ENCODE measurements at places on chromosomes 3 and 15.

DNA sequence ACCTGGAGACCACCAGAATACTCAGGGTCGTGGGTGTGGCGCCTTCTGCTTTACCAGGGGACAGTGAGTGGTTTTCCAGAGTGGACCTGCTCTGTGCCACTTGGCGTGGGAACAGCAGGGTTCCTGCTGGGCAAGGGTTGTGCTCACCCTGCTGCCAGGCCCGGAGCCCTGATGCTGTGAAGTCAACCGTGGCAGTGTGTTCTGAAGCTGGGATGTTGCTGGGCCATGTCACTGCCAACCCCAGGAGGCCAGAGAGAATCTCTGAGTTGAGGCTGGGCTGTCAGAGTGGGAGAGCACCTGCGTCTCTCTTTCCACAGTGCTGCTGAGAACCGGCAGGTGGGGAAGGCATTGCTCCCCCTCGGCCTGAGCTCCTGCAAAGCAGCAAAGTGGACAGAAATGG is 48.7 kb downstream of the FBLN2 start:
- no peak for DNase-seq

DNA sequence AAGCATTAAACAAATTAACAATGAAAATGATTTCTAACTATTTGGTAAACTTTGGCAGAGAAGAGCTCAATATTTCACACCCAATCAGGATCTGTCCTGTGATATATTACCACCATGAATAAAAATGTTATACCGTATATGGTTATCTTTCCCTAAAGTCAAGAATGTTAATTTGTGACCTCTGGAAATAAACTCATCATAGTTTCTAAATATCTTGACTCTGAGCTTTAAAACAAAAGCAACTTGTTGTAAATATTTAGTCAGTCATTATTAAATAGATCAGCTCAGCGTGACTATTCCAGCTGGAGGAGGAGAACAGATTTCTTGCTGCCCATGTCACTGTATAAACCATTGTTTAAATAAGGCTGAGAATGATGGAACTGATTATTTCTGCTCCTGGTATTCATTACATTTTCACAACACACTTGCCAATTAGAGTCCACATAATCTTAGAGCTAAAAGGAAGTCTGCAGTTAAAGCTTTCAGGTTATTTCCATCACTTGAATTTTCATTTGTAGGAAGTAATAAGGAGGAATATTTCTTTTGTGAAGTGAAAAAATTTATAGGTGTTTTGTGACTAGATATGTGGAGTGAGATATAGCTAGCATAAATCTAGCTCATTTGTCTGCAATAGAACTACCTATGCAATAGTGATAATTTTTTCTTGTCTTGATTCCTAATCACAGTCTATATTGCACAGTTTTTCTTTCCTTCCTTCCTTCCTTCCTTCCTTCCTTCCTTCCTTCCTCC is 106.5 kb upstream of the P2RY1 start:
- DNase-seq, result no peak

DNA sequence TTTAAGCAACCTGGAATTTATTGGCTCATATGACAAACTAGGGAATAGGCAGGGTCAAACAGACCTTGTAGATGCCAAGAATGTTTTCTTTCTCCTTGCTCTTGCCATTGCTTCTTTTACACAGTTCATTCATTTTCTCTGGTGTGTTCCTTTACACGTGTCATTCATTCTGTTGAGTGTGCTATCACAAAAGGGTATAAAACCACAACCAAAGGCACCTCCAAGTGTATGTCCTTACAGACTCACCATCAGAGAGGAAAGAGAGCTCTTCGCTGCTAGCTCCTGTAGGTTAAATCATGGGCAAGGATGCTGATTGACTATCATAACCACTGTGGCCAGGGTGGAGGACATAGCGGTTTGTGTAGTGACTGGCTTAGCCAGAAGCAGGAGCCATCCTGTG is 19.2 kb upstream of the FRMD4B start:
- no peak for DNase-seq

- DNase-seq, result no peak
Observed at GRCh38 chr15:69072906-69073305, 58.4 kb downstream of the NOX5 start.

GRCh38 chr15:36643551-36643950 is 64.1 kb downstream of the CDIN1 start:
- no peak for DNase-seq

DNA sequence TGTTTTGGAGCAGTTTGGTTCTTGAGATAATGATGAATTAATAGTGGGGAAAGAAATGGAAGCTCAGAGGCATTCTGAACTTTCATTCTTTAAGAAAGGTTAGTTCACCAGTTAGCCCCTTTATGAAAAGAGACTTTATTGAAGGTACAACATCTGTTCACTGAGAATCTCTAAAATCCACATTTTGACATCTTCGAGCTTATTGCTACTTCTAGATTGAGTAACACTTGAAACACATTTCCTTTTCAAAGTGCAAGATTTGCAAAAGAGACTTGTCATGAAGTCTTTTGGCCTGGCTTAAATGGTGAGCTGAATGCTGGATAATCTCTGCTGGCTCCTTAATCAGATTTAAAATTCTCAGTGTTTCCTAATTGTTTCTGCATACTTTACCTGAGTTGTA is 42.3 kb downstream of the RAB8B start:
- DNase-seq, result no peak

DNA sequence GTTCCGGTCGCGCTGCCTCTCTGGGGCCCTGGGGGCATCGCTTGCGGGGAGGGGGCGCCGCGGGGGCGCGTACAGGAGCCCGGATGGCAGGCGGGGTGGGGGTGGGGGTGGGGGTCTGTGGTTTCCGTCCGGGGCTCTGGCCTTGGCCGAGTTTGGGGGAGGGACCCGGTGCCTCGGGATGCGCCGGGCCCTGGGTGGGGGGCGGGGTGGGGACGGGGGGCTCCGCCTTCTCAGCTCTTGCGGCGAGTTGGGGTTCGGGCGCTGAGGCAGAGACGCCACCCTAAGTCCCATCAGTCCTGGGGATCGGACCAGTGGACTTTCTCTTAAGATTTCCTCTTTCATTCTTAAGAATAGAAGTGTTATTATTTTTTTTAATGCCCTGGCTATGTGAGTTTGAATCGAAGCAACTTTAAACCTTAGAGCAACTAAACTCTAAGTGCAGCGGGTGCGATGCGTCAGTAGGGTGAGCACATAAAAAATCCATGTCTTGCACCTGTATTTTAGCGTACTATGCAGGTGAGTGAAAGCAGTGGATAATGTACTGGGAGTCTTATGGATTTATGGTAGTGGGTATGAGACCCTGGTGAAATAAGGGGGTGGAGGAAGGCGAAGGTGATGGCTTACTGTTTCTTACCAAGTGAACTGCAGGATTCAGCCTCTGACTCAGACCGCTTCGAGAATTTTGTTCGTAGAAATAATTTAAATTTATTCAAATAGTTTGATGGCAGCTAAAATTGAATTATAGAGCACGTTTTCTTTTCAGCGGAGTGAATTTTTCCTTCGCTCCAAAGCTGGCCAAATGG is 762 bp downstream of the CTNNB1 start:
- DNase-seq, result peak; percentile 24

DNA sequence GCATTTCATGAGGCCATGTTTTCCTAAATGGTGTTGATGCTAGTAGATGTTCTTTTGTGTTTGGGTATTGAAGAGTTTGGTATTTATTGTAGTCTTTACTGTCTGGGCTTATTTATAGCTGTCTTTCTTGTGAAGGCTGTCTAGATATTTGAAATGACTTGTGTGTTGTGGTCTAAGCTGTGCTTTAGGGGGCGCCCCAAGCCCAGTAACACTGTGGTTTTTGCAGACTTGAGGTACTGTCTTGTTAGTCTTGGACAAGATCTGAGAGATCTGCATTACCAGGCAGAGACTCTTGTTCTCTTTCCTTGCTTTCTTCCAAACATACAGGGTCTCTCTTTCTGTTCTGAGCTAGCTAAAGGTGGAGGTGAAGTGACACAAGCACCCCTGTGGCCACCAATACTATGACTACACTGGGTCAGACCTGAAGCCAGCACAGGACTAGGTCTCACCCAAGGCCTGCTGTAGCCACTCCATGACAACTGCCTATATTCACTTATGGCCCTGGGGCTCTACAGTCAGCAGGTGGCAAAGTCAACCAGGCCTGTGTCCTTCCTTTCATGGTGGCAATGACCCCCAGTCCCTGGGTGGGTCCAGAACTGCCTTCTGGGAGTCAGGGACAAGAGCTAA is 152.1 kb upstream of the TBC1D5 start:
- DNase-seq, result peak; percentile 6

DNA sequence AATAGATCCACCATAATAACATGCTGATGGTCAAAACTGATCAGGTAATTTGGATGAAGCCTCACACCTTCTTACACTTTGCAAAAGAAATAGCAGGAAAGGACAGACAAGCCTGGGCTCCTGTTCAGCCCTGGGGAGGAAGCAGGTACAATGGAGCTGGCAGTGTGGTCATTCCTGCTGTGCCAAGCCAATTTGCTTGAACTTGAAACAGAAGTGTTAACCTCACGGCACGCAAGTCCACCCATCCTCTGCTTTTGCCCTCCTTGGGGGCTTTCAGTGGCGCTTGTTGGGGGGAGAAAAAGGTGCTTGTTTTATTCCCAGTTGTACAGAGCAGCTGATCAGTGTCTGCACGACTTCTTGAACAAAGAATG is 36.8 kb upstream of the RFTN1 start:
- DNase-seq, result no peak

GRCh38 chr3:11377719-11378118 is 105.5 kb downstream of the ATG7 start:
- DNase-seq, result no peak

DNA sequence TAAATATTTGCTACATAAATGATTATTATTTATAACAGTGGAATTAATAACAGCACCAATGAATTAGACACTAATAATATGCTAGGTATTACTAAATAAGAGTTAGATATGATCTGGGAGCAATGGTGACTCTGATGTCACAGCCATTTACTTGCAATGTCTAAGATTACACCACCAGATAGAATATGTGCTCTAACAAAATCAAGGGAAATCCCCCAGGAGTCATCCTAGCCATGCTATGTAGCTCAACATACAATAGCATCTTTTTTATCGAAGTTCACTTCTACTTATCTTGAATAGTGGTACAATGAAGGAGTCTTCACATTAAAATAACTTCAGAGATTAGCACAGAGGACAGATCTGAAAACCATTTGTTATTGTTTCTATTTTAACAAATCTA is 154.0 kb downstream of the FMN1 start:
- no peak for DNase-seq

DNA sequence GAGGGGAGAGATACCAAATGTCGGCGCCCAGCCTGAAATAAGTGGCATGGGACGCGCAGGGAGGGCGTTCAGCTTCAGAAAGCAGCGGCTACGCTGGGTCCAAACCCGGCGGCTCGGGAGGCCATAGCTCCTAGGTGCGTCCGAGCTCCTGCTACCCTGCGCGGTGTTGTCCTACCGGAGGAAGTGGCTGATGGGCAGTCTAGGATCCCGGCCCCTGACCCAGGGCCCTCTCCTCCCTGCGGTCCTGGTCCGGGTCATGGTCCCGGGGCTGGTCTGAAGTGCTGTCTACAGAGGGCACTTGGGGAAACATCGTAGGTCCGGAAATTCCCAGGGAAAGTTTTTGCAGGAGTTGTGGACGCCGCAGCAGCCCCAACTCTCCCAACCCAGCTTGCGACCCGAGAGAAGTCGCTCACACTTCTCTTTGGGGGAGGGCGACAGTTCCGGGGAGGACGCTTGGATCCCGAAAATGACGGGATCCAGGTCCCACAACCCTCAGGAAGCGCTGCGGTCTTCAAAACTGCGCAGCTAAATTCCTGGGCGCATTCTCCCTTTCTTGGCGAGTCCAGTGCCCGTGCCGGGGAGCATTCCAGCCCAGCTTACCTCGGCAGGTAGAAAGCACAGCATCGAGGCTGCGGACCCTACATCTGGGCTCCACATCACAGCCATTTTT is 9.1 kb upstream of the FOXB1 start:
- DNase-seq, result no peak

- DNase-seq, result no peak
Observed at GRCh38 chr15:75924576-75924975, 20.9 kb downstream of the FBXO22 start.

GRCh38 chr3:189860296-189860695 is 229.1 kb downstream of the TP63 start:
- no peak for DNase-seq

GRCh38 chr15:42385980-42386700 is 26.8 kb downstream of the CAPN3 start:
- DNase-seq, result no peak

GRCh38 chr3:192819001-192819569 is 91.7 kb upstream of the FGF12 start:
- no peak for DNase-seq

- DNase-seq, result no peak
Observed at GRCh38 chr15:43975326-43975725, 148.5 kb downstream of the WDR76 start.

DNA sequence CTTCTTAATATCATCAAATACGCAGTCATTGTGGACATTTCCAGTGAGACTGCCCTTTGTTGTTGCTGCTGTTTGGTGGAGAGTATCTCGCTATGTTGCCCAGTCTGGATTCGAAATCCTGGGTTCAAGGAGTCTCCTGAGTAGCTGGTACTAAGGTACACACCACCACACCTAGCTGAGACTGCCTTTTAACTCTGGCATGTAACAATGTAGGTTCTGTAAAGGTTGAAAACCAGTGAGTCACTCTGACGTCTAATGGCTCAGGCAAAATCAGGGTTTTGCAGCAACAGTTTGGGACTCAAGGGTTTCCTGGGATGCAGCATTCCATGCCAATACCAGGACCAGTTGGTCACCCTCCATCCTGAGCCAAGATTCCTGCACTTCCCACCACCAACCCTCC is 52.2 kb downstream of the AQP9 start:
- no peak for DNase-seq

DNA sequence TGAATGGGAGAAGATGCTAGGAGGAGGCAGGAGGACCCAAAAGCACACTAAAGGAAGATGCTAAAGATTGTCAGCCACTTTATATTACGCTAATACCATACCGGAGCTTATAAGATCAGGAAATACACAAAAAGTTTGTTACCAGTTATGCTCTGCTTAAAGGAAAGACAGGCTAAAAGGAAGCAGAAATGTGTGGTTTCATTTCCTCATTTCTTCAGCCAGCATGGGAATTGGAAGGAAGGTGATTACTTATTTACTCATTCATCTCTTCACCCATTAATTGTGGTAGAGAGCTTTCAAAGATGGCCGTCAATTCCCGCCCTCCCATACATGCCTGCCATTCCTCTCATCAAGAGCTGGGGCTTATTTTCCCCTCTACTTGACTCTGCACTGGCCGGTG is 26.7 kb upstream of the TMEM158 start:
- no peak for DNase-seq

DNA sequence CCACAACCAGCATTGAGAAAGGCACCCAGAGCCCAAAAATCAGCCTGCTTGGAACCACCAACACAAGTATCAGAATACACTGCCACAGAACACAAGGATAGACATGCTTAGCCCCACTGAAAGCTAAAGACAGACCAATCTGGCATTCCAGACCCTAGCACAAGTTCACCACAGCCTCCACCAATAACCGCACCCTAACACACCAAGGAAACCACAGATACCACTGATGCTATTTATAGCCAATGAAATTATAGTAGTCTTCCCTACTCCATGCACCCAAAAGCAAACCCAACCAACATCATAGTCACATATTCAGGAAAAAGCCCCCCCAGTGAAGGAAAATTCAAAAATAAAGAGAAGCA is 83.9 kb upstream of the STT3B start:
- no peak for DNase-seq

- no peak for DNase-seq
Observed at GRCh38 chr3:16869261-16870005, 15.3 kb upstream of the PLCL2 start.

Measured in stimulated activated CD4-positive, alpha-beta T cell treated with anti-CD3 and anti-CD28 coated beads, TNF-alpha, amount 100 ng/mL, for 1 hour (primary cell).